ENCODE measurements at places on chromosomes 1 and 21.

DNA sequence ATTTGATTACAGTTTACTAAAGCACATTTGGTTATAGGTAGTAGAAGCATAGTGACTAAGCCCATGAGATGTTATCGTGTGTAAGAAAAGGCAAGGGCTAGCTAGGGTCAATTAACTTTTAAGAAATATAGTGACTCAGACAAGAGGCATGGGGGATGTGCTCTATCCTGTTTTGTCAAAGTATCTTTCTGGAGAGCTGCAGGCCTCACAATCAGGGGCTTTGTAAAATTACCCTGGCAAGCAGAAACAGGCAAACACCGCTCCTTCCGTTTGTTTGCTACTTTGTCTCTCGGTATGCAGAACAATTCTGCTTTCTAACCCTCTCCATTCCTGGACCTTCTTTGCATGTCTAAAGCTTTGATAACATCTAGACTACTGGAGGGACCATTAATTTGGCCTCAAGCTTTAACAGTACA is 26.1 kb upstream of the ZNF697 start:
- DNase-seq, result no peak

DNA sequence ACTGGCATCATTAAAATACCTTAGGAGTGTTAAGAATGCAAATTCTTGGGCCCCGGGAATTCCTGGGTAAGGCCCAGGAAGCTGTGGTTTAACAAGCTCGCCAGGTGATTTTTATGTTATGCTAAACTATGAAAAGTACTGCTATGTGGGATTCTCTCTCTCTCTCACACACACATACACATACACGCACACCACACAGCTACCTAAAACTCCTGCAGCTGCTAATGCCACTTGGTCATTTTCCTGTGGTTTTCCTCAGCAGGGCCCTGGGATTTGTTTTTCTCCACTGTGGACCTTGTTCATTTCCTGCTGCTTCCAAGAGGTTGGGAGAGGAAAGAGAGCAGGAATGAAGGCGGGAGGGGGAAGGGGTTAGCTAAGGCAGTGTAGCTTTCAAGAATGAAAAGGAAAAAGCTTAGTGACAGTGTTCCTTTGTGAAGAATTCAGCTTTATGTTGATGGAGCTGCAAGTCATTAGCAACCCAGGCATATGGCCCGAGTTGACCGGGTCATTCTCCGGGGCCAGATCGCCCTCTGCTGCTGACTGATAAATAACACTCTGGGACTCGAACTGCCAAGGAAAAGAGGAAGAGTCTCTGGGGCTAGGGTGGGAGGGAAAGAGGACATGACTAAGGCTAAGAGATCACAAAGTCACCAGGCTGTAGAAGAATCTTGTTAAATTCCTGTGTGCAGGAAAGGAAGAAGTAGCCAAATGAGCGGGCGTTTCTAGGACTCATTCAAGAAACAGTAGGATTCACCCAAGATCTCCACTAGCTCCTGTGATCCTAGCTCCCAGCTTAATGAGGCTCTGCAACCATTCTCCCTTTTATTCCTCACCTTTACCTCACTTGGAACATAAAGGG is 30.5 kb upstream of the LRIG2 start:
- DNase-seq, result peak; percentile 57

GRCh38 chr1:94105957-94106529 is 14.9 kb downstream of the ABCA4 start:
- no peak for DNase-seq

- DNase-seq, result no peak
These were observed 205.3 kb downstream of the DAB1 start for GRCh38 chr1:57218487-57219079.

- DNase-seq, result no peak
These were observed 40.5 kb downstream of the C1orf87 start for GRCh38 chr1:60033066-60033465.

DNA sequence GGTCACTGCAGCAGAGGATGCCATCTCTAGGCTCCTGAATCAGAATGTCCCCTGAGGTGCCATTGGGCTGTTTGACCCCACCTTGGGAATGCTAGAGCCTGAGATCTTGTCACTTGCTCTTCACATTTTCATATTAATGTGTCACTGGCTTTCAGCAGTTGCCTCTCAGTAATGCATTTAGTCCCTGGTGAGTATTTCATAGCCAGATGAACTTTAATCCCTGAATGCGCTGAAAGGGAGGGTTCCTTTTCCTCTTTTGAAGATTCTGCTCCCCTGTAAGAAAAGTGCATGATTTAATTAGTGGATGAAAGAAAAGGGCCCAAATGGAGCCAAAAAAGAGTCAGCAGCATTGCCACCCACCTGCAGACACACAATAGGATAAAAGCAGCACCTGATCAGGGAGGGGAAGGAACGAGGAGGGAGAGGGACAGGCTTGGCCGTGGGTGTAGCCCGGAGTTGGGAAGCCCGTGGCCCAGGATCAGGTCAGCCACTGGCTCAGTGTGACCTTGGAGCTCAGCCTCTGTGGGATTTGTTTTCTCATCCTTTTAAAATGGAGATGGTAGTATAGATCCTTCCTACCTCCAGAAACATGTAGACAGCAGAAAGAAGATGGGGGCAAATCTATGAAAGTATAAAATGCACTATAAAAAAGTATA is 31.1 kb downstream of the ROR1 start:
- DNase-seq, result no peak

DNA sequence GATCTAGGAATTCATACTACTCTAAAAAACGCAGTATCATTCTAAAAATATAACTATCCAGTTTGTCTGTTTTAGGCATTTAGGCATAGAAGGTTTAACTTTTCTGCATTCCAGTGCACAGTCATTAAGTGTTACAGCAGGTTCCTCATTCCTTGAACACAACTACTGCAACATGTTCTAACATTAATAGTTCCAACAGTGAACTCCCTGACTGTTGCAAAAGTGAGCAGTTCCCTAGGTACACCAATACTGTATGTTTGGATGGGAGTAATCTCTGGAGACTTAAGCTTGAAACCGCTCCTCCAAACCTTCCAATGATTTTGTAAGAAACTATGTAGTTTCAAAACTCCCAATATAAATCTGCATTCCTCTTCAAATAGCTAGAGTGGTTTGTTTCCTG is 46.2 kb downstream of the UCHL5 start:
- DNase-seq, result no peak

- no peak for DNase-seq
These were observed 119.6 kb upstream of the ADGRL2 start for GRCh38 chr1:81681114-81681513.

DNA sequence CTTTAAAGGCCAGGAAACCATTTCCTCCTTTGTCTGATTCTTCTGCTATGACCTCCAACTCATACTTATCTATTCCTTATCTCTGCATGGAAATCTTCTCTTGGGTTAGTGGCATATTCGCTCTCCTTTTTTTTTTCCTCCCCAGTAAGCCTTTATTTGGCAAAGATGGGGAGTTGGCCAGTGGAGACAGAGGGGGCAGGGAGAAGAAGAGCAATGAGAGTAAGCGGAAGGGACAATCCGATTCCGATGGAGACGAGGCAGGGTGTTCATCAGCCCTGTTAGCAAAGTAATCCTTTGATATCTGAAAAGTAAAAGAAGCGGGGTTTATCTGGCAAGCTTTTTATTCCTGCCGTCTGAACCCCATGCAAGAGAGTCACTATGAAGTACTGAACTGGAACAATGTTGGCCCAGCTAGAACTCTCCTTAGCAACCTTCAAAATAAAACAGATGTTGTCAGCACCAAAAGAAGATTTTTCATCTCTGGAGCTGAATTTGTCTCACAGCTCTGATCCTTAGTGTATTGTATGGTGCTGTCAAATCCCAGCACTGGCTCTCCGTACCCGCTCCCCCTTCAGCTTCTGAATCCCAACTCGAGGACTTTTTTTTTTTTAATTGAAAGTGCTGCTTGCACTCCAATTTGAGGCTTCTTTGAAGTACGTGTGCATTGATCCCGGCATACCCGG is 40.9 kb downstream of the PTGFRN start:
- no peak for DNase-seq

- DNase-seq, result no peak
These were observed 160.2 kb upstream of the COA6 start for GRCh38 chr1:234212764-234213657.

DNA sequence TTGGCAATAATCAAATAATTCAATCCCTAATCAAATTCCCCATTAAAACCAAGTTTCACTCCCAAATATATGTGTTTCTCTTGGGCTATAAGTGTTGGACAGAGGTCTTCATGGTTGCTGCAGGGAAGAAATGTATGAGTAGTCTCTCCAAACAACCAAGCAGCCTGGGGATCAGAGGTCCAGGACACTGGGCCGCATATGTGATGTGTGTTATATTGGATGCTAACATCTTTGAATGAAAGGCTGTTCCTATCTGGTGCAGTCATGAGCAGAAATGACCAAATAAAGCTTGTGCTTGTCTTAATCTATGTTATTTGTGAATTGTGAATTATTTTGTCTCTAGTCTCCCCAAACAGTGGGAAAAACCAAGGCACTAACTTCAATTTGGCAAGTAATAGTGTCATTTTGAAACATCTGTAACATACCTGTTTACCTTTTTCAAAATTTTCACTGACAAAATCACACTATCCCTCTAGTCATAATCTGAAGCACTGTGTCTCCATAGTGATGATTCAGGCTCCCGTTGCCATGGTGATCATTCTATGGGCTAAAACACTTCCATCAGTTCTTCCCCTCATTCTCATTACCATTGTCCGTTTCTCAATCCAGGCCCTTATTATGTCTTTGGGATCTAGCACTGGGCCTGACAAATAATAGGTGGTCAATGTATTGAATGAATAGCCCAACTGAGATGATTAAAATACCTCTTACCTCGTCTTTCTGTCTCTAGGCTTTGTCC is 12.5 kb upstream of the TADA1 start:
- DNase-seq, result no peak

GRCh38 chr1:52579415-52579814 is 22.8 kb upstream of the GPX7 start:
- no peak for DNase-seq

DNA sequence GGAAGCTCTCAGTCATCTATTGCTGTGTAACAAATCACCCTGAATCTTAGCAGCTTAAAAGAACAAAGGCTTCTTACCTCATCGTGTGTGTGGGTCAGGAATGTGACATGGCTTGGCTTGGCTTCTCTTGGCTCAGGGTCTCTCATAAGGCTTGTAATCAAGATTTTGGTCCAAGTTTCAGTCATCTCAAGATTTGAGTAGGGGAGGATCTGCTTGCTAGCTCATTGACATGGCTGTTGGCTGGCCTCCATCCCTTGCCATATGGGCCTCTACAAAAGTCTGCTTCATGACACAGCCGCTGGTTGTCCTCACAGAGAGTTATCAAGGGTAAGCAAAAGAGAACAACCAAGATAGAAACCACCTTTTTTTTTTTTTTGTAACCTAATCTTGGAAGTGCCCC is 207.7 kb downstream of the PTPRC start:
- DNase-seq, result no peak
